HS-5 (cell line): ENCODE measurements at places on chromosomes 4 and X.

- no peak for DNase-seq
Measured at GRCh38 chrX:15376956-15377355, 7.3 kb downstream of the VEGFD start.

GRCh38 chr4:8725845-8726244, 133.3 kb downstream of the CPZ start:
- no peak for DNase-seq

DNA sequence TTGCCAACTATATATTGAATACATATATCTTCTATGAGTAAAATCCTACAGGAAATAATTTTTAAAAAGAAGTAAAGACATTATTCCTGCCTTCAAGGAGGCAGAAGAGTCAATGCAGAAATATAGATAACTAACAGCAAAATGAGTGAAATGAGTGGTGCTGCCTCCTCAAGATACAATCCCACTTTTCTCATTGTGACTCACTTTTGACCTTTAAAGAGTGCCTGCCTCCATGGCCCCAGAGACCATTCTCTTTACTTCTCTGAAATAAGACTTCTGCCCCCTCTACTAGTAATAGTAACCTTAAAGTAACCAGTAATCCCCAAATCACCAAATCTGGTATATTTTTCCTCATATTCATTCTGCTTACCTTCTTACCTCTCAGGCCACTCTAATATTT, 15.5 kb downstream of the SLC10A7 start:
- DNase-seq: no peak

GRCh38 chr4:131348263-131348662, 1800.8 kb upstream of the PCDH10 start:
- no peak for DNase-seq

GRCh38 chrX:71998836-71999509, 88.3 kb downstream of the NHSL2 start:
- no peak for DNase-seq

- DNase-seq: no peak
Measured at GRCh38 chrX:106680716-106681115, 45.8 kb upstream of the RNF128 start.
